ENCODE measurements at places on chromosomes 4 and X. TPM values are rescaled to one million over a fixed set of nuclear protein-coding genes. Genes with fewer than 3 reads are reported as not detected.
A peak's percentile ranks its signal among the peaks of the same experiment; 100 is the strongest.

DNA sequence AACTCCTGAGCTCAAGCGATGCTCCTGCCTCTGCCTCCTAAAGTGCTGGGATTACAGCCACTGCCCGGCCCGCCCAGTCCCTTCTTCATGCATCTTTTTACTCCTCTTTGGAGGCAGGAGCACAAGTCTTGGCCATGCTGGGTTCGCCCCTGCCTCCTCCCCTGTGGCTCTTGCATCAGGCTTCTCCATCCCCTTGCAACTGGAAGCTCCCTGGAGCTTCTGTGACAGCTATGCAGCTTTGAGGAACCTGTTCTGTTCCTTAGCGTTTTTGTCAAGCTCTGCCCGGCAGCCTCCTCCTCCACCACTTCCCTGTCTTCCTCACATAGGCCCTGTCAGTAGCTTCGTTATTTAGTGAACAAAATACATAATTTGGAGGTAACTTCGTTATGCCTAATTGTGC is 73.9 kb downstream of the PSAPL1 start:
- no peaks in the 10 kb centered on the region for H3K36me3 ChIP-seq
- H3K4me3 ChIP-seq = no peak overlapping the region
- no peak overlapping the region for H3K27ac ChIP-seq
- DNase-seq = no peak
- peaks cover 7% of the 10 kb centered on the region for H3K4me1 ChIP-seq

- no peaks in the 10 kb centered on the region for H3K27me3 ChIP-seq
- H3K36me3 ChIP-seq = peaks cover 34% of the 10 kb centered on the region
- H3K27ac ChIP-seq = no peak overlapping the region
These were observed 24.2 kb downstream of the SMC1A start for GRCh38 chrX:53398216-53398615.

DNA sequence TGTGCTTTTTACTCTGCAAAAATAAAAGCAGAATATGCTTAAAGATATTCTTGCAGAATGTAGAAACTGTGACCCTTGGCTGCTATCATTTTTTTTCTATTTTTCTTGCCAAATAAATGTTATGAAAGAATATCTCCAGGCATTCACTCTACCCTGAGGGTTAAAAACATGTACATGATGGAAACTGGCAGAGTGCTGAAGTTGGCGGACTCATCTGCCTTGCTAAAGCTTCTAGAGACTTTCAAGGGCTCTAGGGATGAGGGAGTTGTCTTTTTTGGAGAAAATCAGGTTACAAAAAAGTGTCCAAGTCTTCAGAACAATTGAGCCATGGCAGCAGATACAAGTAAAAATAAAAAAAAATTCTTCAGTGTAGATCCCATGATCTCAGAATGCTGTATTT is 40.5 kb upstream of the NRK start:
- H3K36me3 ChIP-seq = no peaks in the 10 kb centered on the region
- no peak for DNase-seq
- no peaks in the 10 kb centered on the region for H3K4me1 ChIP-seq
- H3K27ac ChIP-seq = no peak overlapping the region
- no peak overlapping the region for H3K4me3 ChIP-seq

- no peak overlapping the region for H3K4me3 ChIP-seq
- peaks cover 12% of the 10 kb centered on the region for H3K4me1 ChIP-seq
- H3K27me3 ChIP-seq = no peaks in the 10 kb centered on the region
- no peak for DNase-seq
- H3K36me3 ChIP-seq = no peaks in the 10 kb centered on the region
These were observed 48.5 kb downstream of the SNCA start for GRCh38 chr4:89788206-89789072.

DNA sequence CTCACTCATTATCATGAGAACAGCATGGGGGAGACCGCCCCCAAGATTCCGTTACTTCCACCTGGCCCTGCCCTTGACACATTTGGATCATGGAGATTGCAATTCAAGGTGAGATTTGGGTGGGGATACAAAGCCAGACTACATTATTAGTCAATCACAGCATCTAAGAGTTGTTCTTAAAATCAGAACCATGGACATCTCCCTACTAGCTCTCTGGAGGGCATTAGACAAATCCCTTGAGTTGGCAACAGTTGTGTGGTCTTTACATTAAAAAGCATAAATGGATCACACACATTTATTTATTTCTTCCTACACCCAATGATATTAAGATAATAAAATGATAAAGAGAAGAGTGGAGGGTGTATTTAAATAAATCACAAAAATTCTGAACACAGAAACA is 262.8 kb upstream of the VCX start:
- no peaks in the 10 kb centered on the region for H3K36me3 ChIP-seq
- DNase-seq = no peak
- no peaks in the 10 kb centered on the region for H3K27me3 ChIP-seq
- no peaks in the 10 kb centered on the region for H3K4me1 ChIP-seq
- no peak overlapping the region for H3K4me3 ChIP-seq

DNA sequence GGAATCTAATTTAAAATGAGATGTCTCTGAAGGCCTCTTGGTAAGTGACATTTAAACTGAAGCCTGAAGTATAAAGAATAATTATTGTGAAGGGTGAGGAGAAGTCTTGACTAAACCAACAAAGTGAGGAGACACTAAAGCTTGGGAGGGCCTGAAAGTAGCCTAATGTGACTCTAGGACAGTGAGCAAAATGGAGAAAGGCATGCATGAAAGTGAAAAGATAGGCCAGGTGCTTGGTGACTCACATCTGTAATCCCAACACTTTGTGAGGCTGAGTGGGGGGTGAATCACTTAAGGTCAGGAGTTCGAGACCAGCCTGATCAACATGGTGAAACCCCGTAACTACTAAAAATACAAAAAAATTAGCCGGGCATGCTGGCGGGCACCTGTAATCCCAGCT is 46.9 kb upstream of the SMARCAD1 start:
- no peaks in the 10 kb centered on the region for H3K36me3 ChIP-seq
- no peaks in the 10 kb centered on the region for H3K27me3 ChIP-seq
- H3K4me1 ChIP-seq = no peaks in the 10 kb centered on the region
- no peak for DNase-seq

DNA sequence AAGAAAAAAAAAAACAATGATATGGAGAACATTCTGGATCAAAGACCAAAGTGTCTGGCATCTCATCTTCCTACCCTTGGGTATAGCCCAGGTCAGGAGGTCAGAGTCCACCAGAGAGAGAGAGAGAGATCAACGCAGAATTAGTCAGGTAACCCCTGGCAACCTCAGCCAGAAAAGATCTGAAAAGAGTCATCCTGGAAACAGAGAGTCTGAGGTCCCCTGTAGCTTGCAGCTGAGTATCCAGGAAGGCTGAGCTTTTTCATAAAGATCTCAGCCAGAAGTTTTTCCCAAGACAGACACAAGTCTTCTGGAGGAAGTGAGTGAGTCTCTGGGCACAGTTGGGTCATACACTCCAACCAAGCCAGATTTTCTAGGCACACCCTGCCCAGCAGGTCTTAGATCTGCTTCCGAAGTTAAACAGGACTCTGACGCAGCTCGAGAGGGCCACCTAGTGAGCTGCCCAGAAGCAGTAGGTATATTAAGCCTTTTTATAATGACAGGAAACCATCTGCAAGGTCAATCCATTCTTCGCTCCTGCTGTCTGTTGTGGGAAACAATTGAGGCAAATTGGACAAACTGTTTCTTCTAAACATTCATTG is 35.7 kb downstream of the ACE2 start:
- peaks cover 14% of the 10 kb centered on the region for H3K4me1 ChIP-seq
- H3K36me3 ChIP-seq = no peaks in the 10 kb centered on the region
- peak overlapping the region; percentile 47 for H3K27ac ChIP-seq
- DNase-seq = peak; percentile 70
- no peak overlapping the region for H3K4me3 ChIP-seq

- H3K36me3 ChIP-seq = peaks cover 10% of the 10 kb centered on the region
- H3K4me3 ChIP-seq = no peak overlapping the region
These were observed 15.9 kb downstream of the TMEM165 start for GRCh38 chr4:55411621-55412020.

DNA sequence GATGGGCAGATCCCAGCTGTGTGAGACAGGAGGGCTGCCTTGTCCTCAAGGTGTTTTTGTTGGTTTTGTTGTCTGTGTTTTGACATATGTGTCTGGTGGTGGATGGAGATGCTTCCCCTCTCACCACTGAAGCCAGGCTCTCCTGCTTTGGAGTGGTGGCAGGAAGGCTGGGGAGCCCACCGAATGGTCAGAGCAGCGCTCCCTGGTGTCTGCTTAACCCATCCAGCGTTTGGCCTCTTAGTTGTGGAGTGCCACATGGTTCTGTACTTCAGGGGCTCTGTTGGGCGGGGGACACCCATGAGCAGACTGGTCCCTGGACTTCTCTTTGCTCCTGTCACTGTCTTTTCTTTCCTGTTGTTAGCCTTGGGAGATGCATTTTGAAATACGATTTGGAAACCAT is 51.9 kb downstream of the DLG3 start:
- no peak for DNase-seq
- no peaks in the 10 kb centered on the region for H3K27me3 ChIP-seq
- H3K27ac ChIP-seq = no peak overlapping the region

GRCh38 chr4:37740546-37740945 is 54.4 kb upstream of the RELL1 start:
- no peak overlapping the region for H3K27ac ChIP-seq
- no peak overlapping the region for H3K4me3 ChIP-seq
- no peak for DNase-seq

DNA sequence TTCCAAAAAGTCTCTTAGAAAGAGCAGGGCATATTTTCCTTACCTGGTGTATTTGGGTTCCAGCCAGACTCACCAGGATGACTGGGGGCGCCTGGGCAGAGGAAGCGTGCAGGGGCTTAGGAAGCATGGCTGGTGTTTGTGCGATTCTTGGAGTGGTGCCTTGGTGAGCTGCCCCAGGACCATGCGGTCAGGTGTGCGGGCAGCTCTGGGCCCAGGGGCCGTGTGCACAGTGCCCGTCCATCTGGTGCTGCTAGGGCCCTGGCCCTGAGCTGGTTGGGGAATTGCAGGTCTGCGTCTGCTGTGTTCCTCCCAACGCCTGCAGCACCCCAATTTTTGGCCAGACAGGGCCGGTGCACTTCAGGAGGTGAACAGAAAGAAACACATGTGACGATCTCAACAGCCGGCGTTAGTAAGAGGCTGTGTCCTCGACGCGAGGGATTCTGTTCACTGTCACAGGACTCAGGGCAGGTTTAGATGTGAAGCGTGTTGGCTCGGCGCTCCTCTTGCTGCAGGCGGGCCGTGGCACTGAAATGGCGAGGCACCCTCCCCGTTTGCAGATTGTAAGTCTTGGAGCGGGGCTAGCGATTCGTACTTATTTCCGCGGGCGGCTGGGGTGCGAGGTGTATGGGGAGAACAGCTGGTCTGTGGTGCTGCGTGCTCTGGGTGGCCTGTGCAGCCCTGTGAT is 15.2 kb downstream of the RGS12 start:
- no peaks in the 10 kb centered on the region for H3K36me3 ChIP-seq
- no peaks in the 10 kb centered on the region for H3K27me3 ChIP-seq
- no peak for DNase-seq
- H3K4me1 ChIP-seq = peaks cover 9% of the 10 kb centered on the region
- no peak overlapping the region for H3K27ac ChIP-seq
- H3K4me3 ChIP-seq = no peak overlapping the region

- peaks cover 10% of the 10 kb centered on the region for H3K27me3 ChIP-seq
- no peak overlapping the region for H3K27ac ChIP-seq
- no peak for DNase-seq
- no peak overlapping the region for H3K4me3 ChIP-seq
- no peaks in the 10 kb centered on the region for H3K4me1 ChIP-seq
- H3K36me3 ChIP-seq = no peaks in the 10 kb centered on the region
These were observed 49.1 kb downstream of the SMC1A start for GRCh38 chrX:53373307-53373706.

DNA sequence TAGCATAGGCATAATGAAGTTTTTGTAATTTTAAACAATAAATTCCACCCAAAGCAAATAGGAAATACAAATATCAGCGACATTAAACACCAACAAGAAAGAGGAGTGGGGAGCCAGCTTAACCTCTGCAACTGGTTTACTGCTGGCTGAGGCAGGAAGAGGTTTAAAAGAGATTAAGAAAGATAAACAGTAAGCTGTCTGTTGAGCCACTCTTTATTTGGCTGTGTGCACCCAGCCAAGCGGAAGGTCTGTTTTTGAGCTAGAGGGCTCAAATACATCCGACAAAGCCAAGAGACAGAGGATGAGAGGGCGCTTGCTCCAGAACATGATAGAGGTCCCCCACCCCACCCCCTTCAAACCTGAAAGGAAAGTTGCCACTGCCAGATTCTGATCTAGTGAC is 191.4 kb downstream of the MGST2 start:
- no peak for DNase-seq
- H3K27me3 ChIP-seq = no peaks in the 10 kb centered on the region
- H3K27ac ChIP-seq = no peak overlapping the region
- H3K4me1 ChIP-seq = no peaks in the 10 kb centered on the region

DNA sequence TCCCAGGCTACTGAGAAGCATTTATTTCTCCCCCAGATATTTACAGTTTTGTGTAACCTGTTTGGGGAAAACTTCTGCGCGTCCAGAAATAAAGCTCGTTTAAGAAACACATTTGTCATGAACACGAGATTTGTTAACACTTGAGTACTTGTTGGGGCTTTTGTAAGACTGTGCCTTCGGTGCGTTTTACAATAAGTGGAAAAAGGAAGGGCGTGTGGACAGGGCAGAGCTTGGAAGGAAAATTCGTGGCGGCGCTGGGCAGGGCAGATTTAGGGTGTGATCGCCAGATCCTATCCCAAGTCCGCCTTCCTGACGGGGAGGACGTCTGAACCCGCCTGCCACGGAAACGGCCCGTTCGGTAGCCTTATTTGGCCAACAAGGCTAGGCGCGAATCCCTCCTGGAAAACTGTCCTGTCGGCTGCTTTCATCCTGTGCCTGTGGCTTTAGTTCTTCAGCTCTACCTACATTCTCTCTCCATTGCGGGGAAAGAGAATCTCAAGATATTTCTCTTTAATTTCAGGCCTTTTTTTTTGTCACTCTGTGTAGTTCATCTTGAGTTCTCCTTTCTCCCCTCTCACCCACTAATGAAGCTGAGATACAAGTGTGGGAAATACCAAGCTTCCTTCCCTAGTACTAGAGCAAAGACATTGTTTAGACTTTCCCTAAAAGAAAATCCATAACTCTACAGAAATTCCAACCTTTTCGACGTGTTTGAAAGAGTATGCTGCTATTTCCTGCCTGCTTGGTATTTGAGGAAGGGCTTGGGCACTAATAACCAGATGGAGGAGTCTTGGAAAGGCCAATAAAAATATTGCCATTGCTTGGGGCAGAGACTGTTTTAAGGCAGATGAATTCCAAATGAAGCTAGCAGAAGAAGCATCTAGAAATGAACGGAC is 982 bp downstream of the PDLIM5 start:
- peak overlapping the region; percentile 82 for H3K4me3 ChIP-seq
- peak overlapping the region; percentile 96 for H3K27ac ChIP-seq
- peaks cover 50% of the 10 kb centered on the region for H3K36me3 ChIP-seq
- peaks cover 16% of the 10 kb centered on the region for H3K4me1 ChIP-seq
- peak; percentile 71 for DNase-seq

Gene G6PD
- total RNA-seq = 229 TPM

Gene HSFX2
- total RNA-seq = 0.76 TPM

Gene SOWAHB
- total RNA-seq = 3.7 TPM

Gene VCX
- not detected for total RNA-seq

Gene POF1B
- 24.1 TPM for total RNA-seq

Gene VEGFC
- total RNA-seq = 1.5 TPM

Gene ELOVL6
- 26.1 TPM for total RNA-seq

Gene UGT2A2
- total RNA-seq = not detected

Measured in Calu3 (cell line).